Activated CD8-positive, alpha-beta memory T cell treated with anti-CD3 and anti-CD28 coated beads, Interleukin-2, amount 50 U/mL, for 4 hours (primary cell): ENCODE measurements at places on chromosomes 6 and 20.

- no peak for DNase-seq
Measured at GRCh38 chr6:132219901-132220300, 181.4 kb downstream of the MOXD1 start.

- no peak for DNase-seq
Measured at GRCh38 chr6:106055489-106055888, 30.6 kb upstream of the PRDM1 start.

GRCh38 chr20:48080583-48080982 lies 295.3 kb upstream of the SULF2 start:
- DNase-seq: no peak

DNA sequence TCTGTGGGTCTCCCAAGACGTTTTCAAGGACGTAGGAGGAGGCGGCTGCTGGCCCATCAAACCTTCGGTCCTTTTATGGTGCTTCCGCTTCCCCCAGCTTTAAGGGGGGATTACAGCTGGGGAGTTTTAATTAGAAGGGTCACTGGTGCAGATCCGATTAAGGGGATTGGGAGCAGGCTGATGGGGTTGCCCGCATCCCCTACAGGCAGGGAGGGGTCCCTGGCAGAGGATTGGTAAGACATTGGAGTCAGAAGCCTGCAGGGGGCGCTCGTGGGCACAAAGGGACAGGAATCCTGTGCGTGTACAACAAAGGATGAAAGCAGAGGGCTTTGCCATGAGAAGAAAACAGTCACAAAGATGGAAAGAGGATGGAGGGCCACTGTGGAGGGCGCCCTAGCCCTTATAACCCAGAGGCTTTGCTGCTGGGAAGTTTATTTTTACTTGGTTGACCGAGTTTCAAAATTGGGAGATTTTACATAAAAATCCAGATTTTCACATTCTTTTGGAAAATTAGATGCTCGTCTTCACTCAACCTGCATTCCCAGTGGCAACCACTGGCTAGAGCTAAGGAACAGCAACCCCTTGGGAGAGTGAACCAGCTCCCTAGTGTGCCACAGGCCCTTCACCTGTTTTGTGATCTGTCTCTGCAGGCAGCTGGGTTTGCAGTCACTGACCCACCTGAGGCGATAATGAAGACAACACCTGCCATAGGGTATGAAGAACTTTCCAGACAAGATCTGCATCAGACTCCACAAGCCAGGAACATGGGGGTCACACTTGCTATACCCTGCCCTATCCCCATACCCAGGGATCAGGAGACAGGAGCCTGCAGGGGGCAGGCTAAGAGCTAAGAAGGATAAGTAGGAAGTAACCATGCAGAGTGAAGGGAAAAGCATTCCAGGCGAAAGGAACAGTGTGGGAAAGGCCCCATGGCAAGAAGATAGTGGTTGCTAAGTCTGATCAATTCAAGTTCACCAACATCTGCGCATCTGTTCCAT lies 97.7 kb downstream of the KCNB1 start:
- peak; percentile 58 for DNase-seq

GRCh38 chr6:75691012-75691411 lies 58.0 kb upstream of the MYO6 start:
- DNase-seq: no peak

DNA sequence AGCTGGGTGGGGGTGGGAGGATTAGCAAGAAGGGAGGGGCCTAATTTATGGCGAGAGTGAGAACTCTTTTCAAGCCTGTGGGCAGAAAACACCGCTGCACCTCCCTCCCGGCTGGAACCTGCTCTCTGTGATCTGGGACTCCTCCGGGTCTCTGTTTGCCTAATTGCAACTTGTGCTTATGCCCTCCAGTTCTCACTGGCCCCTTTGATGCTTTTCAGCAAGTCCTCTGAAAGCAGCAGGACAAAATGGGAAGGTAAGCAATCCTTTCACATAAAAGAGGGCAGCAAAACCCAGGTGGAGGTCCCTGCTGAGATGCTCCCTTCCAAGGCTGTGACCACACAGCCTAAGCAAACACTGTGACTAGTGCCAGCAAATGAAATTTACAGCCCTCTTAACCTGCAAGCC lies 523.0 kb upstream of the FLRT3 start:
- no peak for DNase-seq

DNA sequence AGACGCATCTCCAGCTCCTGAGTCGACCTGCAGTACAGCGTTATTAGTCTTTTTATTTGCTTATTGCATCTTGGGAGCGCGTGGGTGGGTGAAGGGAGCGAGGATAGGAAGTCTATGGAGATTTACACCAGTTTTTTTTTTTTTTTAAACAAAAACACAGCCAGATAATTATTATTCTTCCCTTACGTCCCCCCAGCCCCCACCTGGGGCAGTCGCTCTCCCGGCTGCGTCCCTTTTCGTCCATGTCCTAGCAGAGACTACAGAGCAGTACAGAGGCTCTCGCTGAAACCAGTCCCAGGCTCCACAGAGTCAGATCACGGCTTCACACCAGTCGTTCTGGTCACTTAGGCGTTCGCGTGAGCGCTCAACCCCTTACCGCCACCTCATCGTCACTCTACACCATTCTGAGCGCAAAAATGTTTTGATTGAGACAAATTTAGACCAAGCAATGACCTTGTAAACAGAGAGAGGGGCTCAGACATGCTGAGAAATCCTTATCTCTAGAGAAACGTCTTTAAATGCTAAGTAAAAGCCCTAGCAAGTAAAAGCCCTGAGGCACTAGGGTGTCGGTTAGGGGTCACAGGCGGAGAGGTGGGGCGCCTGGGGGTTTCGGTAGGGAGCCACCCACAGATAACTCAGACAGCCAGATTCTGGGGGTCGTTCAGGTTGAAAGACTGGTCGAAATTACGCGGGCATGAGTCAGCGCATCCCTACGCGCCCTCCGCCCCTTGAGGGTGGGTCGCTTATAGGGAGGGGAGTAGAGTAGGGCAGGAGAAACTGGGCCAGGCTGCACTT lies 975 bp upstream of the PPT2 start:
- peak; percentile 20 for DNase-seq

DNA sequence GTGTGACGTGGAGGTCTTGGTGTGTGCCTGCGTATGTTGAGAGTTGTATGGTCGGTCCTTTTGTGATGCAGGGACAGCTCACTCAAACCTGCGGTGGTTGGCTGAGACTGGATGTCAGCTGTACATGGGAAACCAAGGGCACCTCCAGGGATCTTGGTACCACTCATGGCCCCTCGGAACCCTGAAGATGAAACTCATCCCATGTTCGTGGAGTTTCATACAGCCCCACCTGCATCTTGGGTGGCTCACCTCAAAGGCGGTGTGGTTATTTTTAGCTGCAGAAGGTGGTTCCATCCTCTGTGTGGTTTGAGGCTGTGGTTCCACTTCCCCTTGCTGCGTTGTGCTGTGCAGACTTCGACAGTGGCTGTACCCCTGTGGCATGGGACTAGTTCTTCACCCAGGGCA lies 52.6 kb upstream of the SLC22A1 start:
- no peak for DNase-seq

GRCh38 chr20:7389216-7389615 lies 551.0 kb downstream of the HAO1 start:
- DNase-seq: no peak

DNA sequence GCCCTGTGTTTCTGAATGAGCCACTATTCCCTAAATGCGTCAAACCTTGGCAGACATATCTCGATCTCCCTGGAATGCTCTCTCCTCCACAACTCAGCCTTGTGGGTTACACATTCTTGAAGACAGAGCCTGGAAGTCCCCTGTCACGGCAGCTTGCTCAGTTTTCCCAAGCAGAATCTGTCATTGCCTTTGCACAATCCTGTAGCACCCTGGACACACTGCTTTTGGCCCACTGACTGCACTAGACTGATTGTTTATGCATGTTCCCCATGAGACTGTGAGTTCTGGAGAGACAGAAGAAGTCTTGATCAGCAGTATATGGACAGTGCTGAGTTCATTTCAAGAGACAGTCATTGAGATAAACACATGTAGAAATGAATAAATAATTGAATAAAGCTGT lies 406.7 kb downstream of the CD83 start:
- no peak for DNase-seq

GRCh38 chr20:50163570-50164317 lies 10.2 kb upstream of the PEDS1 start:
- DNase-seq: no peak

- DNase-seq: peak; percentile 45
Measured at GRCh38 chr6:6556738-6557503, 31.6 kb upstream of the LY86 start.

- no peak for DNase-seq
Measured at GRCh38 chr20:1467082-1467354, 369 bp upstream of the NSFL1C start.

DNA sequence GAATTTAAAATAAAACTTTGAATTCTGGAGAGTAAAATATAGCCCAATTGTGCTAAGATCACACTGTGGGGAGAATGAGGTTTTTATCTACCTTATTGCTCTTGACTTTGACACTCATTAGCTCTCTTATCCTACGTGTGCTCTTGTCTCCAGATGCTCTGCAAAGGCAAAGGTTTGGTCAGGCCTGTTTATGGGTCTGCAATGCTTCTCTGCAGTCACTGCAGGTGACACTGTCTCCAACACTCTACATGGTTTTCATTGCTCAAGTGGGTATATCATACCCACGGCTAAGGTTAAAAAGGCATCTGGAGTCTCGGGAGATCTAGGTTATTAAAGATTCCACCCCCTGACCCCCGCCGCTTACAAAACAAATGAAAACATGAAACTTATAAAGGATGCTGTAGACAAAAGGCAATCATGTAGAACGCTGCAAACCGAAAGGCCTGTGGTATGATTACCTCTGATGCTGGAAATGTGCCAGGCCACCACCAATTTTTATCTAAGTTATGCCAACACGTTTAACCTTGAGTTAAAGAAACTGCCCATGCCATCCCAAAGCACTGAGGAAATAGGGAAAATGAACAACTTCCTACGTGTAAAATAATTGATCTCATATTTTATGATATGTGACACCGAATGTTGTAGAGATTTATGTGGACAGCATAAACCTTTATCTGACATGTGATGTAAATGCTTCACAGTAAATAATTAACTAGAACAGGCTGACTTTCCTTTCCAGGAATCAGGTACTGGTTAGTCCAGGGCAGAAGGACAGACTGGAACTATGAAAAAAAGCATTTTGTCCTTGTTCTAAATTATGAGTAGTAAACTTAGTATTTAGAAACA lies 238.2 kb upstream of the NOX3 start:
- no peak for DNase-seq

- DNase-seq: peak; percentile 73
Measured at GRCh38 chr6:27472182-27472616, 706 bp downstream of the ZNF184 start.

DNA sequence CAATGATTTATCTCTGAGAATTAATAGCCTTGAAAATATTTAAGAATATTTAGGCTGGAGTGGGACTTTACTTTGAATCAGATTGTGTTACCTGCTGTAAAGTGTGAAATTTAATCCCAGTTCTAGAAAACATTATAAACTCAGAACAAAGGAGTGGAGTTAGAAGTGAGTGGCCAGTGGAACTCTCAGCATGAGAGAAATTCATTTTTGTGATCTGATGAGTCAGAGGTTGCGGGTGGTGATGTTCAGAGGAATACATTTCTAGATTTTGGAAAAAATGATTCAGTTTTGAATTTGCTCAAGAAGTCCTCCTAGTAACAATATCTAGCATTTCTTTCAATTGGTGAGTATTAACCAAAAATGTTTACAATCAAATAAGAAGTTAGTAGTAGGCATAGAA lies 167.5 kb downstream of the ZFAND3 start:
- DNase-seq: no peak

DNA sequence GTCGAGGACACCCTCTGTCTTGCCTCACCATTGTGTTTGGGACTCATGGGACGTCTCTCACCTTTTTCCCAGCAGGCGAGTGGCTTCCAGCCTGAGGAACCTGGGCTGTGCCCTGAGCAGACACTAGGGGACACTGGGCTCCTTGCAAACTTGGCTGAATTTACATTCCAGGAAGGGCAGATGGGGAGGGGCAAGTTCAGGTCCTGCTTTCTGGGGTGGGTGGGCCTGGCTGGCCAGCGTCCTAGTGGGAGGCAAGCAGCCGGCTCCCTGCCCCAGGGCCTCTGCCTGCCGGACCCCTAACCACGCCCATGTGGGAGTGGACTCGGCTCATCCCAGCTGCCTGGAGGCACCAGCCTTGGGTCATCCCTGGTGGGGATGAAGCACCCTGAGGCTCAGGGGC lies 48.2 kb upstream of the MLN start:
- no peak for DNase-seq

- no peak for DNase-seq
Measured at GRCh38 chr20:47336129-47336754, 20.3 kb downstream of the ZMYND8 start.

- DNase-seq: no peak
Measured at GRCh38 chr20:2417213-2417541, 36.5 kb downstream of the TGM6 start.

- no peak for DNase-seq
Measured at GRCh38 chr20:38109591-38110524, 55.2 kb downstream of the TGM2 start.

DNA sequence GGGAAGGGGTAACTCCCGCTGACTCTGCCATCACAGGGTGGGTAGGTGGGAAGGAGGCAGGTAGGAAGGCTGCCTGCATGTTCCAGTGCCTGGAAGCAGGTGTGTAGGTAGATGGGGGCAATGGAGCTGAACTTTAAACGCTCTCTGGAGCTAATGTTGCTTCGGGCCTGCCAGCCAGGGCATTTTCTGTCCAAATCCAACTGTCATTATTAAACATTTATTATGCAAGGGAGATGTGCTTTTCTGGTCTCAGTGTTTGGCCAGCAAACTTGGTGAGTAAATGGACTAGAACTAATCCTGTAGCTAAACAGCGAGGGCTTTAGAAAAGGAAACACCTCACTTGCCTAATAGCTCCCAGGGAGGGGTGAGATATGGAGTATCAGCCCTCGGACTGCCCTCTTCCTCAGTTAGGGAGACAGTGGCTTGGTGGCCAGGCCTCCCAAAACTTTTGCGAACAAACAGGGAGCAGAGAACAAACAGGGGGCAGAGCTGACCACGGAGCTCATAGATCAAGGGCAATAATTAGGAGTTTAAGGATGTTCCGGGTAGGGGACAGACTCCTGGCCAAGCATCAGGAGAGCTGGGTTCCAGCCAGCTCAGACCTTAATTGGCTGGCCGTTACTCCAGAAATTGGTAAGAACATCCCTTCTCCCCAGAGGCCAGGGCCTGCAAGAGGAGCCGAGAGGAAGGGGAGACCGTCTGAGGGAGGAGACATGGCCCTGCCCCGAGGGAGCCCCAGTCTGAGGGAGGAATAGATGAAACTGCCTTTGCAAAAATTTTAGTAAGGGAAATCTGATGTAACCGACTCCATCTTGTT lies 131.1 kb downstream of the VEGFA start:
- no peak for DNase-seq

- DNase-seq: no peak
Measured at GRCh38 chr6:162683135-162683534, 44.4 kb downstream of the PRKN start.

- DNase-seq: no peak
Measured at GRCh38 chr20:19737025-19737424, 21.0 kb upstream of the RIN2 start.
